A673 (cell line): ENCODE measurements at places on chromosomes 7 and 10. TPM values are rescaled to one million over a fixed set of nuclear protein-coding genes. Genes with fewer than 3 reads are reported as not detected.
A peak's percentile ranks its signal among the peaks of the same experiment; 100 is the strongest.

GRCh38 chr7:22577470-22578001, 77.5 kb upstream of the STEAP1B start:
- peaks cover 10% of the 10 kb centered on the region for H3K4me1 ChIP-seq
- no peak overlapping the region for H3K27ac ChIP-seq
- peak; percentile 66 for DNase-seq
- H3K36me3 ChIP-seq = no peaks in the 10 kb centered on the region
- no peak overlapping the region for H3K4me3 ChIP-seq
- H3K27me3 ChIP-seq = no peaks in the 10 kb centered on the region

DNA sequence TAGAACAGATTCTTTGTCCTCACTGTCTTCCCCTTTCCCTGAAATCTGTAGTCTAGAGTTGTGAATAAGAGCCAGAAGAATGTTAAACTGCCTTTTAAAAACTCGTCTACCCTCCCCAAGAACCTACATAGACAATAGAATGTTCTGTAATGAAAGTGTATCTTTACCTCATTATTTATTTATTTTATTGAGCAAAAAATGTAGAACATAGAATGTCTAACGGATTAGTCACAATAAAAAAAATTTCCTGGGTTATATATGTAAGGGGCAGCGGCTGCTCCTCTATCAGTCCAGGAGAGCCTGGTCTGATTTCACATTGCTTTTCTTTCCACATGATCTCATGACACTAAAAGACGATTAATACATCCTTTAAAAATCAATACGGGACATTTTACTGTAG, 135.7 kb downstream of the SDK1 start:
- H3K36me3 ChIP-seq = no peaks in the 10 kb centered on the region
- no peak overlapping the region for H3K4me3 ChIP-seq
- DNase-seq = no peak
- H3K4me1 ChIP-seq = peaks cover 41% of the 10 kb centered on the region

DNA sequence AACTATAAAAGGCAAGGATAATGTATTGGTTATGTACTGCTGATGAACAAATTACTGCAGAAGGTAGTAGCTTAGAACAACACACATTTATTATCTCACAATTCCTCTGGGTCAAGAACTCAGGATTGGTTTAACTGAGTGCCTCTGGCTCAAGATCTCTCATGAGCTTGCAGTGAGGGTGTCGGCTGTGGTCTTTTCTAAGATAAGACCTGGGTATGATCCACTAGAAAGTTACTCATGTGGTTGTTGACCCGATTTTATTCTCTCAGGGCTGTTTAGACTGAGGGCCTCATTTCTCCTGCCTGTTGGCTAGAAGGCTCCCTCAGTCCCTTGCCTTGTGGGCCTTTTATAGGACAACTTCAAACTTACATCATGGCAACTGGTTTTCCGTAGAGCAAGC, 86.7 kb downstream of the VWDE start:
- DNase-seq = no peak
- no peaks in the 10 kb centered on the region for H3K36me3 ChIP-seq
- no peaks in the 10 kb centered on the region for H3K4me1 ChIP-seq

- no peaks in the 10 kb centered on the region for H3K4me1 ChIP-seq
- no peak overlapping the region for H3K4me3 ChIP-seq
- H3K27ac ChIP-seq = no peak overlapping the region
- H3K27me3 ChIP-seq = no peaks in the 10 kb centered on the region
- H3K36me3 ChIP-seq = no peaks in the 10 kb centered on the region
These were observed 823.8 kb downstream of the PCDH15 start for GRCh38 chr10:53977267-53977666.

- DNase-seq = no peak
- H3K4me3 ChIP-seq = no peak overlapping the region
- H3K36me3 ChIP-seq = no peaks in the 10 kb centered on the region
- no peak overlapping the region for H3K27ac ChIP-seq
These were observed 32.6 kb downstream of the PWWP2B start for GRCh38 chr10:132429281-132430230.

DNA sequence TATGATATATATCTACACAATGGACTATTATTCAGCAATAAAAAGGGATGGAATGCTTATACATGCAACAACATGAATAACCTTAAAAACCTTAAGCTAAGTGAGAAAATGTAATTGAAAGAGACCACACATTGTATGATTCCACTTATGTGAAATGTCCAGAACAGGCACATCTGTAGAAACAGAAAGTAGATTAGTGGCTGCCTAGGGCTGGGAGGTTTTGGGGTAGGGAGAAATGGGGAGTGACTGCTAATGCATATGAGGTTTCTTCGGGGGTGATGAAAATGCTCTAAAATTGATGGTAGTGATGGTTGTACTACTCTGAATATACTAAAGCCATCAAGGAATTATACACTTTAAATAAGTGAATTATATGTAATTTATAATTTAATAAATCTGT, 14.7 kb downstream of the SLC16A9 start:
- H3K4me1 ChIP-seq = no peaks in the 10 kb centered on the region
- no peaks in the 10 kb centered on the region for H3K27me3 ChIP-seq
- DNase-seq = no peak
- no peaks in the 10 kb centered on the region for H3K36me3 ChIP-seq

GRCh38 chr10:46268076-46268881, 18.5 kb upstream of the ANTXRL start:
- H3K27ac ChIP-seq = no peak overlapping the region
- no peak for DNase-seq
- no peaks in the 10 kb centered on the region for H3K36me3 ChIP-seq
- H3K4me1 ChIP-seq = no peaks in the 10 kb centered on the region
- H3K4me3 ChIP-seq = no peak overlapping the region

The FKBP6 gene
- total RNA-seq = not detected in 2 replicates

The PON1 gene
- not detected in 2 replicates for total RNA-seq

The SLC29A4 gene
- total RNA-seq = 27.7 and 38.6 TPM in 2 replicates

The CRHR2 gene
- total RNA-seq = not detected in 2 replicates

The IFIT1 gene
- 2.4 and 3.2 TPM in 2 replicates for total RNA-seq

The OR9A2 gene
- total RNA-seq = not detected in 2 replicates
